D341Med (cell line): ENCODE measurements at places on chromosomes 13 and 19.

DNA sequence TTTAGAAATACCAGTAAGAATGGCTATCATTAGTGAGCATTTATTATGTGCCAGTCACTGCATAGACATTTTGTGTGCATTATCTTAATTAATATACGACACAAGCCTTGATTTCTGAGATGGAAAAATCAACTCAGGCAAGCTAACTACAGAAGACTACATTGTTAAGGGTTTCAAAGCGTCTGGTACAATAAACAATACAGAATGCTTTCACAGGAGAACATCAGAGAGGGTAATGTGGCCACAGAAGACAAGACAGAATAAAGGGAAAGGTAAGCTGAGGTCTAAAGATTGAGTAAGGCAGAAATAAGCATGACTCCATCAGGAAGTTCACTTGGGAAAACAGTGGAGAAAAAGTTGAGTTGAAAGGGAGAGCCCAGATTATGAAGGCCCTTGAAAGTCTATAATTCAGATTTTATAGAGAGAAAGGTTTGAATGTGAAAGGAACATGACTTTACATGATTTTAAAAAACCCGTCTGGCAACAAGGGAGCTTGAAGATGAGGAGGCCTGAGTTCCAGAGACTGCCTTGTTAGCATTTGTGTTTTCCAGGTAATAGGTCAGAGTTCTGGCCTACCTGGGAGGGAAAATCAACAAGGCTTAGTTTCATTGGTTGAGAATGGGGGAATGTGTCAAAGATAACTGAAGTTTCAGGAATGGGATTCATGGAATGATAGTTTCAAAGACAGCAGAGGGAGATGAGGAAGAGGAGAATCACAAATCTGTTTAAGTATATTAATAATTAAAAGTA is 1.8 kb upstream of the MBNL2 start:
- DNase-seq = no peak

- no peak for DNase-seq
Measured at GRCh38 chr13:112582263-112582662, 5.7 kb downstream of the TUBGCP3 start.

DNA sequence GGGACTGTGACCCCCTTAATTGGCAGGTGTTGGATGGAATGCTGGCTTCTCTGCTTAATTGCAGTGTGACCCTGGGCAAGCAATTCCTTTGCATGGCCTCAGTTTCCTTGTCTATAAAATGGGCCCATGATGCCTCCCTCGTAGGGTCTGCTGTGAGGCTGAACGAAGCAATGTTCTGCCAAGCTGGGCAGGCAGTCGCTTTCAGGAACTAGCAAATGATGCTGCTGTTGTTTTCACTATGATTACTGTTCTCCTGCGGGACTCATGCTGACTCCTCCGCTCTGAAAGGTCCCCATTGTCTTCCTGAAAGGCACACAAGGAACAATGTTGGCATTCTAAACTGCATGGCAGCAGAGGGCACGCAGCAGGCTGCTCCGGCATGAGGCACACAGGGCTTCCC is 6.8 kb downstream of the BICRA start:
- peak; percentile 13 for DNase-seq

DNA sequence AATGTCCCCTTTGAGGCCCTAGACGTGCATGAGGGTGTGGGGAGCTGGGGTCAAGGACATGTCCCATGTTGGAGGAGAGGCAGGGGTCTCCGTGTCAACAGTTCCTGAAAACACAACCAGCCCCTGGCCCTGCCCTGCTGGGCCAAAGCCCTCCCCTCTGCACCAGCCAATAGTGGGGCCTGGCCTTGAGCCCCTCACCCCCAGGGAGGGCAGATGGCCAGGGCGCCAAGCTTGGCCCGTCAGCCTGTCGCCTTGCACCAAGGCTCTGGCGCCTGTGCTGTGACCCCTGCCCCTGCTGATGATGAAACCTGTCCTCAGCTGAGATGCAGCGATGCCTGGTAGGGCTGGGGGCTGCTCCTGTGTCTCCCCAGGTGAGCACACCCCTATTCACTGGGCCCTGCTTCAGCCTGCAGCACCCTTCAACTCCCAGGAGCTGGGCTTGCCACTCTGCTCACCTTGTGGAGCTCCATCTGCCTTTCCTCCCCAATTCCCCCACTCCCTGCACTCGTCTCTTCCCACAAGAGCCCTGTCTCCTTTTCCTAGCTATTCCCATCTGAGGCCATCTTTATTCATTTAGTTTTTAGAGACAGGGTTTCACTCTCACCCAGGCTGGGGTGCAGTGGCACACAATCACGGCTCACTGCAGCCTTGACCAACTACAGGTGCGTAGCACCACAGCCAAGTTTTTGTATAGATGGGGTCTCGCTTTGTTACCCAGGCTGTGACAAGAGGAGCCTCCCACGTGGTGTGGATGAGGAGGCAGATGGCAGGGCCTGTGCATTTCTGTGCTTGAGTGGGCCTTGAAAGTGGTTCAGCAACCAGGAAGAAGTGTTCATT is 2.1 kb upstream of the HAMP start:
- DNase-seq = no peak

- DNase-seq = no peak
Measured at GRCh38 chr13:98962901-98963590, 14.8 kb downstream of the DOCK9 start.
